Left lobe of liver (tissue), 2 donors: ENCODE measurements at places on chromosomes 3 and 15.

GRCh38 chr3:30984855-30985749 is 90.6 kb upstream of the GADL1 start:
- no peak for DNase-seq

DNA sequence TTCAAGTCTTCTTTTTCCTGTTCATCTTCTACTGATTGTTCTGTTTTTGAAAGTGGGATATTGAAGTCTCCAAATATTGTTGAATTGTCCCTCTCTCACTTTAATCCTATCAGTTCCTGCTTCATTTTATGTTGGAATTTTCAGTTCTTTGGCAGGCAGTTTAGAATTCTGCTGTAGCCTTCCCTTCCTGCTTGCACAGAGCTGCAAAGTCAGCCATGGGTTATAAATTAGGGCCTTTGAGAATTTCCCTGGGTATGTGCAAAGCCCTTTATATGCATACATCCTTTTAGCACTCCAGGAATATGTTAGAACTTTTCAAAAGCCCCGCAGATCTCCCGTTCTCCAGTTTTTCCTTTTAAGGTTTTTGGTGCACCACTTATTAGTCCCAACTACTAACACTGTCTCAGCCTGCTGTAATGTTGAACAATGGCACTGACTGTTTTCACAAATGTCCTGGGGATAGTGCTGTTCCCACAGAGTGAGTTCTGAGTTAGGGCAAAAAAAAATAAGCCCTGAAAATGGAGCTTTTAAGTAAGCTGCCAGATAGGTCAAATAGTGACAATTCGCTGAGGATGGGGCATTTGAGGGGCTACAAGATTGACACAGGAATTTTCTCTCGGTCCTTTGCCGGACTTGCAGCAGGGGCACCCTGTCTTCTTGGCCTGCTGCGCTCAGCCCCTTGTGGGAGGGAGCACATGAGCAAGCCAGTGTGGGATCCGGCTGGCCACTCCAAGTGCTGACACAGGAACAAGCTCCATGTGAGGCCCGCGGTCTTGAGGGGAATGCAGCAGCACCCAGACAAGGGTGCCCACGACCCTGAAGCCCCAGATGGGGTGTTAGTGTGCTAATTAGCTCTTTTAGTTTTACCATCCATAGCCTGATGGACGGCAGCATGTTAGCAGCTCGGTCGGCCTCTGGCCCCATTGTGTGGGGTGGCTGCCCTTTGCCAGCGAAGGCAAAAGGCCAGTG is 96.0 kb downstream of the VPS8 start:
- DNase-seq = no peak

- DNase-seq = no peak
Observed at GRCh38 chr15:38945551-38946298, 381.1 kb upstream of the RASGRP1 start.

GRCh38 chr15:41967506-41968206 is 4.7 kb downstream of the EHD4 start:
- DNase-seq = peak; percentile 45

GRCh38 chr3:30302027-30302426 is 304.4 kb upstream of the TGFBR2 start:
- no peak for DNase-seq
